Cardiac muscle cell (in vitro differentiated cells and primary cell): ENCODE measurements at places on chromosomes 4 and X. TPM values are rescaled to one million over a fixed set of nuclear protein-coding genes. Genes with fewer than 3 reads are reported as not detected.

DNA sequence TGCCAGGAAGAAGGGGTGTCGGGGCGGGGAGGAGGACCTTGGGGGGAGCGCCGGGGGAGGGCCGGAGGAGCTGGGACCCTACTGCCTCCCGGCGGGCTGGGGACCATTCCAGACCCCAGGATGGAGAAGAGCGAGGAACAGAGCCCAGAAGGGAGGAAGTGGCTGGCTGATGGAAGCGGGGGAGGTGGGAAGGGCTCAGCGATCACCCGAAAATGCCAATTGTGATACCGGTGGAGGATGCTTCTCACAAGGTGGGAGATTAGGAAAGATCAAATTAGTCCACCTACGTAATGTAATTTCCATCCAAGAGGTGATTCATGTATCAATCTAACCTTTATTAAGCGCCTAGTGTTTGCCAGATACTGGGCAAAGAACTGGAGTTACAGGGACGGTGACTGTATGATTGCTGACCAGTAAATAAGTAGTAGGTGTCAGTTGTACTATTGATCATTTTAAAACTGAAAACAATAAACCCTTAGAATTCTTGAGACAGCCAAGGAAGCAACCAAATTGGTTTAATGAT lies 452 bp upstream of the RAI2 start:
- DNase-seq, result no peak

GRCh38 chrX:48648336-48648751 lies 35.3 kb upstream of the WAS start:
- peak; percentile 48 for DNase-seq

Gene PPARGC1A
- 17.7 and 28.4 TPM in 2 replicates for polyA plus RNA-seq

Gene PARM1
- 8.1 and 10.9 TPM in 2 replicates for polyA plus RNA-seq
